ENCODE measurements at places on chromosomes 1 and 21. TPM values are rescaled to one million over a fixed set of nuclear protein-coding genes. Genes with fewer than 3 reads are reported as not detected.

DNA sequence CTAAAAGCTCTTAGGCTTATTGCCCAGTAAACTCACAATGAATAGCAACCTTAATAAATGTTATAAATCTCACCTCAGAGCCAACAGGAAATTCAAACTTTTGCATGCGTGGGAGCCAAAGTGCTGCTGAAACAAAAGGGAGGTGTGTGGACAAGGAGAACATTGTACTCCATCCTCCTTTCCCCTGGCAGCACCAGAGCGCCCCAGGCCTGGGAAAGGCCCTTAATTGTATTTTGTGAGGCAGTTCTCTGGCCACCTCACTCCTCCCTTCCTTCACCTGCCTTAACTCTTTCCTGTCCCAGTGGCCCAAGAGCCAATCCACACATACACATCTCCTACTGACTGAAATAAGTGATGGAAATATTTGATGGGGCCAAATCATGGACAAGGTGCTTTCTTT is 648.5 kb downstream of the LMO4 start:
- DNase-seq, result no peak

DNA sequence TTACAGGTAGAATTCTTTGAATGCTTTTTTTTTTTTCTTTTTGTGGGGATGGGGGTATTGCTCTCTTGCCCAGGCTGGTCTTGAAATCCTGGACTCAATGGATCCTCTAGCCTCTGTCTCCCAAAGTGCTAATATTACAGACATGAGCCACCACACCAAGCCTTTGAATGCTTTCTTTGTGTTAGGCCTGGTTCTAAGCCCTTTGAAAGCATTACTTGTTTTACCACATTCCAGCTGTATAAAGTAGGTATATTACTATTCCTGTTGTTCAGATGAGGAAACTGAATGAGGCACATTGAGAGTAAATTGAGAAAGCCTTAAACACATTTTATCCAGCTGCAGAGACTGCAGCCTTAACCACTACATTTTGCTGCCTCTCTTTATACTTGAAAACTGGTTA is 841.8 kb upstream of the ADGRL4 start:
- no peak for DNase-seq

GRCh38 chr1:169117599-169117998 is 11.1 kb downstream of the ATP1B1 start:
- no peak for DNase-seq

DNA sequence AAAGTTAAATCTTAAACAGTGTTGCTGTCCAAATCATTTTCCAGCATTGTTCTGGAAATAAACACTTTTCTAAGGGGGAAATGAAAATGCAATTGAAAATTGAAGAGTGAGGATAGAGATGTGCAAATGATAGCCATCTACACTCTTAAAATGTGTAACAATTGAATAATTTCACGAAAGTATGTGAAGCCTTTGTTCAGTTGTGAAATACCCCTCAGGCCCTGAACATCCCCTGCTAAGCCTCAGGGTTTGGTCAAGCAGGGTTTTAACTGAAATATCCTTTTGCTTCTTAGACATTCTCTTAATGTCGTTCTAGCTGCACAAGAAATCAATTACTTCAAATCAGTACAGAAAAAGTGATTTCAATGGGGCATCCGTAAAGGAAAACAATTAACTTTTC is 65.9 kb upstream of the DYNLT5 start:
- DNase-seq, result no peak

Gene EXTL1
- polyA plus RNA-seq, result 0.21 TPM

DNA sequence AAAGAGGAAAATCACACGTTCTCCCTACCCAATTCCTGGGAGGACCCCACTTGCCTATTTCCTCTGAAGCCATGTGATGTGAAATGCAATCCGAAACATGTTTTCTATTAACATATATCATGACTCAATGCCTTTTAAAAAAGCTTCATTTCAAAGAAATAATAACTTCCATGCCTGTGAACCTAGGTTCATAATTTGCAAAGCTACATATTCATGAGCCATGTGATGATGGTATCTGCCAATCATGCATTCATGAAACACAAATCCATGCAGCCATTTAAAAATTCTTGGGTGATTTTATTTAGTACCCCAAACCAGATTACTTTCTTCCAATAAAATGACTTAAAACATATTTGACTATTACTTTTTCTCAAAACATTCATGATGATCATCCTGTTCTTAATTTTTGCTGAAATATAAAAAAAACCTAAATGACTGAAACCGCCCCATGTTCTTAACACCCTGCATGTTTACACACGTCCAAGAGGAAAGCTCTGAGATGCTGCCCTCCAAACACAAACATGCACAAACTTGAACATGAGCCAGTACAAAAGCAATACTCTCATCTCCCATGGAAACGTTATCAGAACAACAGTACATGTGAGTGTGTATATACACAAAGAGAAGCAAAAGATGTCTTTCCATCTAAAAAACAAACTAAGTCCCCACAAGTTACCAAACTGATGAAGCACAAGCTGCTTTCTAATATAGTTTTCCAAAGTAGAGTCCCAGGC is 140.1 kb downstream of the TGFBR3 start:
- no peak for DNase-seq

Gene SMYD2
- 5.8 TPM for polyA plus RNA-seq

Gene KCNE1
- not detected for polyA plus RNA-seq

Gene PRDM16
- 0.16 TPM for polyA plus RNA-seq

DNA sequence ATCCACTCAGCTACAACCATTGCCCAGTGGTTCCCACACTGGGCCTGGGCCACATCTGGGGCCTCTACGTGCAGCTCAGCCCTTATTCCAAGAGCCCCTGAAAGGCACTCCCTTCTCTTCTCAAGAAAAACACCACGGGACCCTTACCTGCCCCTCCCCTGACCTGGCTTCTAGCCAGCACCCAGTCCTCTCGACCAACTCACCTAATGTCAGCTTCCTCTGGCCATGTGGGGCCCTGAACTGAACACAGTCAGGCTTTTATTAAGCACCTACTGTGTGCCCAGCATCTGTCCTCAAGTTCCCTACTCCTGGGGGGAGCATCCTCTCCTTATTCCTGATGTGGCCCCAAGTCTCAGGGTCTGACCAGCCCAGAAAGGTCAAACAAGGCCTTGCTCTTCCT is 208.4 kb downstream of the MATN1 start:
- DNase-seq, result no peak

Gene PLEKHM2
- polyA plus RNA-seq, result 11.2 TPM

Gene WDR77
- polyA plus RNA-seq, result 75.0 TPM

DNA sequence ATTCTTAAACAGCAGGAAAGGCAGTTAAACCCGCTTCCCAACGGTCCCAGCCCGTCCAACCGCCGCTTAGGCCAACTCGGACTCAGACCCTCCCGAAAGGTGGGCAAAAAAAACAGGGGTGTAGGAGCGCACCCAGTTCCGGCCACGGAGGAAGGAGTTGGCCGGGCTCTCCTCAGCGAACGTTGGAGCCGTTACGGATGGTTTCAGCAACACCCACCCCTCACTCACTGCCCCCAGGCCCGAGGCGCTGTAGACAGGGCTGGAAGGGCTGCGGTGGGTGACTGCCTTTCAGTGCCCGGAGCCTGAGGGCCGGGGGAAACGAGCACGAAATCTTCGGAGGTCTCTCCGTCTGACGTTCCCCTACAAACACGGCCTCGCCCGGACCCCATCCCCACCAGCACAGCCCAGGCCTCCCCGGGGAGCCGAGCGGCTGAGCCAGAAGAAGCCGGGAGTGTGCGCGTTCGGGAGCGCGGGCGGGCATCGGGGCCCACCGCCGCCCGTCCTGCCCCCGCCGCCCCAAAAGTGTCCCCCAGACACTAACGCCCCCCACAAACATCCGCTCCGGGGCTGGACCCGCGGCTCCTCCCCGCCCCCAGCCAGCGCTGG is 1.3 kb downstream of the KDM5B start:
- peak; percentile 46 for DNase-seq

- no peak for DNase-seq
Measured at GRCh38 chr21:32359719-32360260, 33.0 kb downstream of the URB1 start.

Data from GM23338 (cell line).